EL (cell line): ENCODE measurements at places on chromosomes 12 and 14.

- DNase-seq = peak; percentile 32
Measured at GRCh38 chr12:72141381-72141780, 130.8 kb upstream of the TRHDE start.

GRCh38 chr14:94485944-94486841 lies 10.2 kb upstream of the SERPINA9 start:
- DNase-seq = peak; percentile 75

DNA sequence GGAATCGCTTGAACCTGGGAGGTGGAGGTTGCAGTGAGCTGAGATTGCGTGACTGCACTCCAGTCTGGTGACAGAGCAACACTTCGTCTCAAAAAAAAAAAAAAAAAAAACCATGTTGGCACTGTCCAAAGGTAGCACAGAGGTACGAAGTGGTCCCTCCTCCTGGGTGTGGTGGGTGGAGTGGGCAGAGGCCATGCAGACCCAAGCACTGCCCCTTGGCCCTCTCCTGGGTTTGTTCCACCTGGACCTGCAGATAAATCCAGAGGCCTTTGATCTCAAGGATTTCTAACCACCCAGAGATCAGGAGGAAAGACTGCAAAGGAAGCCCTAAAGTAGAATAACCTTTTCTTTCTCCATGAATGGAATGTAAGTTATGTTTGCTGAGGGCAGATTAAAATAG lies 8.7 kb upstream of the GALNT6 start:
- DNase-seq = no peak

- DNase-seq = no peak
Measured at GRCh38 chr12:95136598-95136997, 63.2 kb upstream of the NR2C1 start.

DNA sequence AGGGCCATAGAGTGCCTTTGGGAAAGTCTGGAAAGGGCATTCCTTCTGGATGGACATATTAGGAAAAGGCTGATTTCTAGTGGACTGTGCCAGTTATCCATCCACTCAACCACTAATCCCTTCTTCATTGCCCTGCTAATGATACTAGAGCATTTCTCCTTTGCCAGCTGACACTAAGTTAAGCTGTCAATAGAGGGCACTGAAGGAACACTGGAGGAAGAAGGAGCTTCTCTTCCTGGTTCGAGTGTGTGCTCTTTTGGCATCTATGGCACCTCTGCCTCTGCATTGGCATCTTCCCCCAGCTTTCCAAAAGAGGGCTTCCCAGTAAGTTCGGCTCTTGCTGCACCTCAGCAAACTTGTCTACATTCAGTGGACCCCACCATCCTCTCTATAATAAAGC lies 165.4 kb downstream of the DERA start:
- DNase-seq = peak; percentile 37
